ENCODE measurements at places on chromosomes 5 and 9.

- DNase-seq: no peak
Observed at GRCh38 chr9:108078375-108078774, 588.8 kb upstream of the KLF4 start.

DNA sequence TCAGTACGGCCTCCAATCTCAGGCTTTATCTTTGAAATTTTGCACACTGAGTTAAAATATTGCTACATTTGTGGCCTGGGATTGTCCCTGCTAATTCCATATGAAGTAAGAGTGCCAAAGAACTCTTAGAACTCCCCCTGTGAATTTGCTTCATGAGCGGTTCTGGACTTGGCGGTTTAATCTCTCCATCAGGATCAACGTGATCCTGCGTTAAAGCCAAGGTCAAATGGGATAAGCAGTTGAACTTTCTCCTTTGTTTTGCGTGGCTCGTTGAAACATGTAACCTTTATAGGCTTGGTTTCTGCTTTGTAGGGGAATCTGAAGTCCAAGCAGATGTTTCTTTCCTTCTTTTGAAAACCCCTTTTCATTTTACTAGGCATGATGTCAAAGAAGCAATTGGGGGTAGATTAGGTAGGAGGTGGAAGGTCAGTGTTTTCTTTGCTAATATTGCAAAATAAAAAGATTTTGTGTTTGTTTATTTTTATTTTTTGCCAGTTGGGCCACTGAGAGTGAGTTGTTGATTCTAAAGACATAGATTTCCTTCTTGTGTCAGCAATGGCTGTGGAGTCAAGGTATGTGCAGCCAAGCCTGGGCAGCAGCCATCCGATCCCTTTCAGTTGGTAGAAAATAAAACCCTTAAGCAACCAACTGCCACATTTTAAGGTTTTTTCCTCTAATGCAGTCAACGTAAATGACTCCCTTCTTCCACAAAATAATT, 390.8 kb downstream of the NNT start:
- DNase-seq: no peak

DNA sequence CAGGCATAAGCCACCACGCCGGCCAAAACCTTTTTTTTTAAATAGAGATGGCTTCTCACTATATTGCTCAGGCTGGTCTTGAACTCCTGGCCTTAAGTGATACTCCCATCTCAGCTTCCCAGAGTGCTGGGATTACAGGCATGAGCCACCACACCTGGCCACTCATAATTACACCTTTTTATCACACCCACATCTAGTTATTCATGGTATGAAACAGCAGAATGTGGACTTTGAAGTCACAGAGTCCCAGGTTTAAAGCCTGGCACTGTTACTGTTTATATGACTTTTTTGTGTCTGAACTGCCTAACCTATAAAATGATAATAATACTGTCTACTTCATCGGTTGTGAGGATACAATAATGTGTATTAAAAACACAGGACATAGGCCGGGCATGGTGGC, 23.1 kb downstream of the ZNF346 start:
- no peak for DNase-seq

DNA sequence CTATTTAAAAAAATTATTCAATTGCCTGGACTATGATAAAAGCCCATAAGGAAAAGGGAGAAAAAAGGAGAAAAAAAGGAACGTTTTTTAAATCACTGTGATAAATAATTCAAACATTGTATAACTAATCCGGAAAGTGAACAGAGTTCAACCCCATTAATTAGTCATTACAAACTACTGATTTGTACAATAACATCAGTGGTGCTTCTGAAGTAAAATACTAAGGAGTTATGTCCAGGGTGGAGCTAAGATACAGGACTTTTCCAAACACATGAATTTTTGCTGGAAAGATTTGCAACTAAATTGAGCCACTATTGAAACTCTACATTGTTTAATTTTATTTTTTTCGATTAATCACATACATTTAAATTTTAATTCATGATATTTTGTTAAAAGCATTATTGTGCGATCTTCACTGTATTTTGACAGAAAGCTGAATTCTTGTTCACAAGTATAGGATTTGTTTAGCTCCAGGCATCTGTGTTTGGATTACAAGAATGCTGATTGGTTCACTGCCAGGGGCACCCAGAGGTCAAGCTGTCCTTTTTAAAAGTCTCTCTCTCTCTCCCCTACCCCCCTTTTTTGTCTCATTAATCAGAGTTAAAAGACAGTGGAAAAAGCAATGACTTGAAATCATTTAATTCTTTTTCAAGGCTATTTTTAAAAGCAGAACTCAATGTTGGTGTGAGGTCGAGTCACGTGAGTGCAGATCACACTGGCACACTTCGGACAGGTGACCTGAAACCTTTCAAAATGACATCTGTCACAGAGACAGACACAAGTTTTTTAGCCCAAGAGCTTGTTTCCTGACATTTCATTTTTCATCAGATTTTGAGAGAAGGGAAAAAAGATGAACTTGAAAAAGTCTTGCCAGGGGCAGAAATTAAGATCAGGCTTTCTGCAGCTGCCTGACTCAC, 387.3 kb downstream of the NR2F1-AS1 start:
- no peak for DNase-seq

- no peak for DNase-seq
Observed at GRCh38 chr9:134329886-134330285, 3.6 kb downstream of the RXRA start.

DNA sequence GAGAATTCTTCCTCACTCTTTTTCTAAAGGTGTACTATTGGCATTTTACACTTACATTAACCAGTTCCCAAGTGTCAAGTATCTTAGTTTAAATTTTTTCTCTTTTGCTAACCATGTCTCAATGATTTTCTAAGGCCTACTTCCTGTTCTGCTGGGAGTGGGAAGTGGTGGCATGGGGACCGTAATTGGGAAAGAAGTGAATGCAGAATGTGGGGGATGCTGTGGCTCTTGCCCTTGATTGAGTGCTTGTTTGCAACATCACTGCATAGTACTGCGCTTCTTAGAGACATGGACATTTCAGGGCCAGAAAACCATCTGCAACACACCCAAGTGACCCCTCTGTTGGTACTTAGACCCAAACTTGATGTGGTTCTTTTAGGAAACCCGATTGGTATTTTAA, 32.8 kb downstream of the MRRF start:
- no peak for DNase-seq

All from common myeloid progenitor, CD34-positive (primary cell).